Mesothelial cell of epicardium (in vitro differentiated cells): ENCODE measurements at places on chromosomes 16 and 17. TPM values are rescaled to one million over a fixed set of nuclear protein-coding genes. Genes with fewer than 3 reads are reported as not detected.

- no peak overlapping the region for H3K27ac ChIP-seq
- no peaks in the 10 kb centered on the region for H3K27me3 ChIP-seq
- peaks cover 2% of the 10 kb centered on the region for H3K4me1 ChIP-seq
- DNase-seq = no peak
Measured at GRCh38 chr17:33396818-33397217, 103.7 kb upstream of the ASIC2 start.

The KRT36 gene
- not detected in 3 replicates for total RNA-seq

The GPR179 gene
- 0.22 to 0.77 TPM (median 0.25 TPM) in 3 replicates for total RNA-seq

- peaks cover 30% of the 10 kb centered on the region for H3K4me1 ChIP-seq
- peaks cover 16% of the 10 kb centered on the region for H3K36me3 ChIP-seq
- DNase-seq = no peak
- H3K4me3 ChIP-seq = no peak overlapping the region
- no peaks in the 10 kb centered on the region for H3K27me3 ChIP-seq
Measured at GRCh38 chr16:70738083-70738977, 52.5 kb upstream of the MTSS2 start.

- no peaks in the 10 kb centered on the region for H3K36me3 ChIP-seq
- H3K4me1 ChIP-seq = peaks cover 10% of the 10 kb centered on the region
- no peak overlapping the region for H3K27ac ChIP-seq
Measured at GRCh38 chr16:72131036-72131435, 37.4 kb downstream of the DHX38 start.

DNA sequence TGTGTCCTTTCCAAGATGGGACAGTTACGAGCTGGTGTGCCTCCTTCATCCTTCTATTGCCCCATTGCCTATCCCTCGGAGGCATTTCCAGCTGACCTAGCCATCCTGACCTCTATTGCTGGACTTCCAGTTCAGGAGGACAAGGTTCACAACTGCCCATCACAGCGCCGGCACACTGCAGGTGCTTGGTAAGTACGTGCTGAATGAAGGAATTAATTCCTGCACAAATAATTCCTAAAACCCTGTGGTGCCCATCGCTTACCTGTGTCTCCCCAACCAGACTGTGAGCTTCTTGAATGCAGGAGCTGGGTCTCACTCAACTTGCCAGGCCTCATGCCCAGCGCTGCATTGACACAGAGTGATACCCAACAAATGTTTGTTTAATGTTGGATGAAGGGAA is 13.0 kb downstream of the ALOX15B start:
- DNase-seq = no peak
- H3K4me1 ChIP-seq = no peaks in the 10 kb centered on the region
- H3K36me3 ChIP-seq = no peaks in the 10 kb centered on the region
- no peak overlapping the region for H3K4me3 ChIP-seq

DNA sequence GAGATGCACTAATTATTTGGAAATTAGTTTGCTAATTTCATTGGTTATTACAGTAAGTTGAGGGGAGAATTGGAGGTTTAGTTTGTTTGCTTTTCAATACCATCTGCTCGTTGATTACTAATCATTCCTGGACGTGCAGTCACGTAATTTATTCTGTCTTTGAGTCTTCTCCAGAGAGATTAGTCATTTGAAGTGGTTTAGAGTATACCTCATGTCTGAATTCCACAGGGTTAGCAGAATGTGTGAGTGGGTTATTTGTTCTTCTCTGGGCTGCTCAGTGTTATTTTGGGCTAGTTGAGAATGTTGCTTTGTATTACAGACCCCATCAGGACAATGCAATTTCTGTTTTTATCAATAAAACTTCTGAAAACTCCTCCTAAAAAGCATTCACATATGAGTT is 265.0 kb downstream of the RBFOX1 start:
- no peaks in the 10 kb centered on the region for H3K36me3 ChIP-seq
- no peaks in the 10 kb centered on the region for H3K27me3 ChIP-seq

GRCh38 chr17:60095830-60096229 is 17.1 kb upstream of the HEATR6 start:
- DNase-seq = no peak
- H3K4me1 ChIP-seq = peaks cover 18% of the 10 kb centered on the region
- peaks cover 7% of the 10 kb centered on the region for H3K36me3 ChIP-seq

- no peaks in the 10 kb centered on the region for H3K27me3 ChIP-seq
- H3K4me3 ChIP-seq = no peak overlapping the region
- peak overlapping the region; percentile 89 for H3K27ac ChIP-seq
- H3K36me3 ChIP-seq = no peaks in the 10 kb centered on the region
- H3K4me1 ChIP-seq = peaks cover 55% of the 10 kb centered on the region
Measured at GRCh38 chr17:50904518-50905459, 38.6 kb upstream of the TOB1 start.

- H3K27ac ChIP-seq = no peak overlapping the region
- no peaks in the 10 kb centered on the region for H3K36me3 ChIP-seq
- peaks cover 50% of the 10 kb centered on the region for H3K27me3 ChIP-seq
- no peak overlapping the region for H3K4me3 ChIP-seq
- DNase-seq = no peak
- H3K4me1 ChIP-seq = no peaks in the 10 kb centered on the region
Measured at GRCh38 chr17:6052926-6053325, 17.3 kb upstream of the WSCD1 start.

DNA sequence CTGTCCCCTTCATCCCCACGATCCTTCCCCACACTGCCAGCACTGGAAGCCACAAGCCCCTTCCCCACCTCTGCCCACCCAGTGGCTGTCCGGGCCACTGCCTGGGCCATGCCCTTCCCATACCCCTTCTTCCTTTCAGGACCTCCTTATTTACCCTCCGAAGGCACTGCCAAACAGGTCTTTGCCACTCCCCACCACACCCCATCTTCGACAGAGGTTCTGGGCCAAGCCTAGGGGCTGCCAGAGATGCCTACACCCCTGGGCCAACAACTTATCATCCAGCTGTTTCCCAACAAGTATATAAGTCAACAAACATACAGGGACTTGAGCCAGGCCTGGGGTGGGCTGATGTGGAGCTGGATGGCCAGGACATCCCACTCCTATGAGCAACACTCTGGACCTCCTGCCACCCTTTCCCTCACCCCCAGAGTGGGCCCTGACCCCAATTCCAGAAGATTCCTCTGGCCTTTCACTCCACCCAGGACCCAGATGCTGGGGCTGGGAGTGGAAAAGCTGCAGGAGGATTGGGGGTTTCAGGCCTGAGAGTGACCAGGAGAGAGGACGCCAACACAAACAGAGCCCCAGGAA is 1.5 kb upstream of the PPP1R1B start:
- peaks cover 86% of the 10 kb centered on the region for H3K27me3 ChIP-seq
- H3K4me1 ChIP-seq = peaks cover 19% of the 10 kb centered on the region
- no peak overlapping the region for H3K27ac ChIP-seq
- no peaks in the 10 kb centered on the region for H3K36me3 ChIP-seq
- H3K4me3 ChIP-seq = peak overlapping the region; percentile 65

GRCh38 chr17:61400066-61400716 is 548 bp downstream of the TBX2 start:
- DNase-seq = peak; percentile 55
- peak overlapping the region; percentile 95 for H3K27ac ChIP-seq
- H3K36me3 ChIP-seq = peaks cover 22% of the 10 kb centered on the region
- H3K4me3 ChIP-seq = peak overlapping the region; percentile 86

GRCh38 chr17:44381810-44382305 is 7.6 kb downstream of the ITGA2B start:
- no peak overlapping the region for H3K27ac ChIP-seq
- DNase-seq = no peak
- no peak overlapping the region for H3K4me3 ChIP-seq
- peaks cover 34% of the 10 kb centered on the region for H3K27me3 ChIP-seq

DNA sequence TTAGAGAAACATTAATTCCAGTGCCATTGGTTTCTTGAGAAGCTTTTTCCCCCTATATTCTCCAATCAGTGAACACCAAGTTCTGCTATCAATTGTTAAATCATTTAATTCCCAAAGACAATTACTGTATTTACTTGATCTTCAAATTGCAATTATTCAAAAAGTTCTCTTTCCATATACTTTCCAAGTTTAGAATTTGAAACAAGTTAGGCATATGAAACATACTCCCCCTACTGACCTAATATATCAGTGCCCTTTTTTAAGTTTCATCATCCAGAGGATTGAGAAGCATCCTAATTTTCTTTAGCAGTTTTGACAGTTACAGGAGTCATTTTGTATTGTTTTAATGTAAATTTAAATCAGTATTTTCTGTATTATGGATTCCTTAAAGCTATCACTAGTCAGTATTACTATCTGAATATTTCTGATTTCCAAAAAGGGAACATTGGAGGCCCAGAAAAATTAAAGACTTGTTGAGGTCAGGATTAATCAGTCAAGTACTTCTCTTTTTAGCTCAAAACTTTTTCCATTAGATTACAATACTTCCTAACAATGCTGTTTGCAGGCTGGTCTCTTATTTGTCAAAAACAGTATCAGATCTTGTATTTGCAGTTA is 16.3 kb downstream of the MEIOC start:
- H3K27me3 ChIP-seq = no peaks in the 10 kb centered on the region
- no peaks in the 10 kb centered on the region for H3K36me3 ChIP-seq
- H3K27ac ChIP-seq = no peak overlapping the region
- DNase-seq = no peak
- no peak overlapping the region for H3K4me3 ChIP-seq

GRCh38 chr16:17423221-17423620 is 47.5 kb downstream of the XYLT1 start:
- no peak overlapping the region for H3K4me3 ChIP-seq
- H3K27me3 ChIP-seq = no peaks in the 10 kb centered on the region
- H3K4me1 ChIP-seq = no peaks in the 10 kb centered on the region
- H3K27ac ChIP-seq = no peak overlapping the region
- DNase-seq = no peak

The TAT gene
- total RNA-seq = 0.07 TPM in 1 of 3 replicates, not detected in the others

- peaks cover 60% of the 10 kb centered on the region for H3K4me1 ChIP-seq
- peak overlapping the region; percentile 87 for H3K27ac ChIP-seq
- H3K4me3 ChIP-seq = peak overlapping the region; percentile 53
- peaks cover 11% of the 10 kb centered on the region for H3K36me3 ChIP-seq
- no peak for DNase-seq
Measured at GRCh38 chr17:72125742-72126141, 4.9 kb downstream of the SOX9 start.

- H3K27me3 ChIP-seq = peaks cover 46% of the 10 kb centered on the region
- no peak overlapping the region for H3K4me3 ChIP-seq
- H3K36me3 ChIP-seq = no peaks in the 10 kb centered on the region
Measured at GRCh38 chr17:56158915-56159825, 5.9 kb downstream of the ANKFN1 start.

The PIK3R5 gene
- total RNA-seq = 0.18 to 0.27 TPM (median 0.25 TPM) in 3 replicates

The CTRB1 gene
- not detected in 3 replicates for total RNA-seq

GRCh38 chr17:61392679-61393078 is 7.0 kb upstream of the TBX2 start:
- H3K4me3 ChIP-seq = no peak overlapping the region
- peak overlapping the region; percentile 50 for H3K27ac ChIP-seq
- H3K4me1 ChIP-seq = peaks cover 68% of the 10 kb centered on the region
- peaks cover 13% of the 10 kb centered on the region for H3K36me3 ChIP-seq
- H3K27me3 ChIP-seq = no peaks in the 10 kb centered on the region

- H3K27me3 ChIP-seq = peaks cover 1% of the 10 kb centered on the region
- H3K4me3 ChIP-seq = no peak overlapping the region
- H3K27ac ChIP-seq = no peak overlapping the region
- no peaks in the 10 kb centered on the region for H3K36me3 ChIP-seq
- H3K4me1 ChIP-seq = no peaks in the 10 kb centered on the region
Measured at GRCh38 chr16:22670551-22671041, 143.4 kb upstream of the HS3ST2 start.

DNA sequence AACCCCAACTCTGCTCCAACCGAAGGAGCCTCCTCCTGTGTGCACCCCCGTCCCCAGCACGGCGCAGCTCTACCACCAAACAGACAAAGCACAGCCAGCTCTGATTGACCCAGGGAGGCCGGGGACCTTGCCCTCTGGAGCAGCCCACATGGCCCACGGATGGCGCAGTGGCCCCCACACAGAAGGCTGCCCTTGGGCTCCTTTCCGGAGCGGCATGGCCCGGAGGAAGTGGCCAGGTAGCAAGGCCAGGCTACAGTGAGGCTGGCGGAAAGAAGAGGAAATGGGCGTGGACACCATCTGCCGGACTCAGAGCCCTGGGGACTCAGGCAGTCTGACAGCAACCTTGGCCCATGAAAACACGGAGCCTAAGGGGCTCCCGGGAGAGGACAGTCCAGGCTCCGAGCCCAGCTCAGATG is 19.9 kb upstream of the ZC3H18 start:
- no peak for DNase-seq
- peaks cover 61% of the 10 kb centered on the region for H3K27me3 ChIP-seq
- H3K4me1 ChIP-seq = no peaks in the 10 kb centered on the region
- no peaks in the 10 kb centered on the region for H3K36me3 ChIP-seq

DNA sequence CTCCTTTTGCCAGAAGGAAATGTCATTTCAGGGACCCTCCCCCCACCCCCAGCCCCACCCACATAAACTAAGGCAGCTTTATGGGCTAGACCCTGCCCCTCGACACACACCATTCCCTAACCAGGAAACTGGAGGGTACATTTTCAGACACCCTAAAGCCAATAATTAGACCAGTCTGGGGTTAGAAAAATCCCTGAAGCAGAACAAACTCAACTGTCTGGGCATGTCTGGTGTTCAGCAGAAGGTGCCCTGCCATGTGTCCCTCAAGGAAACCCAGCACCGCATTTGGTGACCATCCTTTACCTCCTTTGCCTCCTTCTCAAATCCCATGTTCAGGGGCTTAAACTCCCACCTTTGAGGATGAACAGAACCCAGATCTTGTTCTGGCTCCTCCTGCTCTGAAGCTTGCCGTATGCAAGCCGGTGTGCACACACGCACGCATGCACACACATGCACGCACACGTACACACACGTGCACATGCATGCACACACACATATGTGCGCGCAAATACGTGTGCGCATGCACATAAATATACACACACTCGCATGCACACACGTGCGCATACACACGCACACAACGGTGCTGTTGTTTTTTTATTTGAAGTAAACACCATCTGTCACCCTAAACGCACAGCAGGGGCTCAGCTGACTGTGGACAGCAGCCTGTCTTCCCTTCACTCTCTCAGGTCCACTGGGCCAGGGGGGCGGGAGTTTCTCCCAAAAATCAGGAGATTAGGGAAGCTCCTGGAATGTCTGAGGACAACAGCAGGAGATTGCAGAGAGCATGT is 156.8 kb upstream of the TNRC6C start:
- H3K27ac ChIP-seq = no peak overlapping the region
- peaks cover 18% of the 10 kb centered on the region for H3K4me1 ChIP-seq
- no peaks in the 10 kb centered on the region for H3K36me3 ChIP-seq
- no peak overlapping the region for H3K4me3 ChIP-seq

GRCh38 chr17:79549141-79549915 is 61.5 kb downstream of the RBFOX3 start:
- H3K27ac ChIP-seq = no peak overlapping the region
- H3K27me3 ChIP-seq = peaks cover 57% of the 10 kb centered on the region
- DNase-seq = no peak
- no peaks in the 10 kb centered on the region for H3K36me3 ChIP-seq
- no peaks in the 10 kb centered on the region for H3K4me1 ChIP-seq

The PPY gene
- not detected in 3 replicates for total RNA-seq

DNA sequence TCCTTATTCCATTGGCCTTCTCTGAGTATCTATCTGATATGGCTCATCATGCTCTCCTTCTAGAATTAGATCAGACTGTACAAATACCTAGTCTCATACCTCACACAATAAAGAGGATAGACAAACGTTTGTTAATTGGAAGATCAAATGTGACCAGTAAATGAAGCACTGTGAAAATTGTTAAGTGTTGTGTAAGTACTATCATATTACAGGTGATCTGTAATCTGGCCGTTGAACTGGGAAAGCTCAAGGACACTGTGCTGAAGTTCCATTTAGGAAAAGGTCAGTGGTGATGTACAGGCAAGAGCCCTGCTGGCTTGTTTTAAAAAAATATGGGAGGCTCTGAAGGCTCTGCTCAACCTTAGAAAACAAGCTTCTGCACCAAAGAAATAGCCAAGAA is 38.5 kb upstream of the CORO6 start:
- H3K4me1 ChIP-seq = peaks cover 20% of the 10 kb centered on the region
- H3K27me3 ChIP-seq = no peaks in the 10 kb centered on the region
- peaks cover 16% of the 10 kb centered on the region for H3K36me3 ChIP-seq

- H3K27me3 ChIP-seq = no peaks in the 10 kb centered on the region
- no peak overlapping the region for H3K4me3 ChIP-seq
- H3K36me3 ChIP-seq = peaks cover 15% of the 10 kb centered on the region
Measured at GRCh38 chr16:50309527-50310307, 43.4 kb downstream of the ADCY7 start.

The MED31 gene
- total RNA-seq = 11.8 to 13.5 TPM (median 12.1 TPM) in 3 replicates
